ENCODE measurements at places on chromosomes 1 and 21.

GRCh38 chr1:230240446-230241086, 173.5 kb downstream of the GALNT2 start:
- no peak for DNase-seq

DNA sequence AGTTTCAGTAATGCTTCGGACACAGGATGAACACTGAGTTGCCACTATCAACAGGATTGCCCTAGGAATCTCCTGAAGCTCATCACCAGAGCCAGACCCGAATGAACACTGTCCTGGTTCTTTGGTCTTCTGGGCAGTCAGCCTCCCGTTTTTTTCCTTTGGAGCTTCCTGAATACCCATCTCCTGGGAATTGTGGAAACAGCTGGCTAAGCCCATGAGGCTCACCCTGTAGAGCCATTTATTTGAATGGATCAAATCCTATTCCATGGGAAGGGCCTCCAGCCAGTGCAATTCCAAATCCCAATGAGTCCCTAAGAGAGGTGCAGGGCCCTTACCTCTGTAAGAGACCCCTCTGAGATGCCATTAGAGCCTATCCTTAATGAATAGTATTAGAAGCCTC, 5.9 kb downstream of the RCSD1 start:
- no peak for DNase-seq

- no peak for DNase-seq
Measured at GRCh38 chr1:151828921-151829320, 2.7 kb downstream of the RORC start.

DNA sequence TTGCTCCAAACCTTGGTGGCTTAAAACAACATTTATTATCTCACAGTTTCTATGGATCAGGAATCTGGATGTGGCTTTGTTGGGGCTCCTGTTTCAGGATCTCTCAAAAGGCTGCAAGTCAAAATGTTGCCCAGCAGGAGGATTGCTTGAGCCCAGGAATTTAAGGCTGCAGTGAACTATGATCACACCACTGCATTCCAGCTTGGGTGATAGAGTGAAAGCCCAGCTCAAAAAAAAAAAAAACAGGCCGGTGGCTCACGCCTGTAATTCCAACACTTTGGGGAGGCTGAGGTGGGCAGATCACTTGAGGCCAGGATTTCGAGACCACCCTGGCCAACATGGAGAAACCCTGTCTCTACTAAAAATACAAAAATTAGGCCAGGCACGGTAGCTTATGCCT, 30.0 kb downstream of the BCAS2 start:
- no peak for DNase-seq

GRCh38 chr1:165284454-165284853, 72.1 kb downstream of the LMX1A start:
- no peak for DNase-seq

DNA sequence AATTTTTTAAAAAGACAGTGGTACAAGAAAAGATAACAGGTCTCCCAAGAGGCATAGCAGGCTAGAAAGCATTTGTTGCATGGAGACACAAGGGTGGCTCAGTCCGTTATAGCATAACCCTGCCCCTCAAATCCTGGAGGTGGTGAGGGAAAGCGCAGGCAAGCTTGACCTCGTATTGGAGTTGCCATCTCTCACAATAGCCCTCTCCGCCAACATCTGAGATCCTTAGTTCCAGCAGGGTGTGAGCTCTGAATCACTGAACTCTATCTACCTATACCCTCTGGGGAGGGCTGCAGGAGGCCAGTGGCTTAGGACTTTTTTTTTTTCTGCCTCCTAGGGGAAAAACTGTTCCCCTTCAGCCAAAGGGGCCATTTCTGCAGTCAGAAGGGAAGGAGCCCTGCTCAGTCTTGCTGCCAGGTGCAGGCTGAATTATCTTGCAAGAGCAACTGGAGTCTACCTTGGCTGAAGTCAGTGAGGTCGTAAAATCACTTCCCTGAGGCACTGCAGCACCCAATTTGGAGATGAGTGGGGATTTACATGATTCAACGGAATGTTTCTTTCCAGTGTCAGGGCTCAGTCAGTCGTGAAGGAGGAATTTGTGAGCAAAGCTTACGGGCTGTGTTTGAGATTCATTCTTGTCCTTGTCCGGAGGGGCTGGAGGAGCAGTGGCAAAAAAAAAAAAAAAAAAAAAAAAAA, 17.2 kb upstream of the C8A start:
- no peak for DNase-seq

DNA sequence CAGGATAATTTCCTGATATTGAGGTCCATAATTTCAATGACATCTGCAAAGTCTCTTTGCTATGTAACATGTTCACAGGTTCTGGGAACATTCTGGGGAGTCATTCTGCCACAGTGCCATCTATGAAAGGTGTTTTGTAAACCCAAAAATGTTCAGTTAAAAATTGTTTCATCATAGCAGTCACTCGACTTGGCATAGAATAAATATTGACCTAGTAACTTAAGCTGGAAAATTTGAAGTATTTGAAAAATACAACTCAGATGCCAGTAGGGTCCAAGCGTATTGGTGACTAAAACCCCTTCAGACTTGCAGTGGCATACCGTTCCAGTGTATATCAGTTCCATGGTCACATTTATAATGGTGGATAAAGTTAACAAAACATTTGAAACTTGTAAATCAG, 6.8 kb downstream of the DESI2 start:
- no peak for DNase-seq

DNA sequence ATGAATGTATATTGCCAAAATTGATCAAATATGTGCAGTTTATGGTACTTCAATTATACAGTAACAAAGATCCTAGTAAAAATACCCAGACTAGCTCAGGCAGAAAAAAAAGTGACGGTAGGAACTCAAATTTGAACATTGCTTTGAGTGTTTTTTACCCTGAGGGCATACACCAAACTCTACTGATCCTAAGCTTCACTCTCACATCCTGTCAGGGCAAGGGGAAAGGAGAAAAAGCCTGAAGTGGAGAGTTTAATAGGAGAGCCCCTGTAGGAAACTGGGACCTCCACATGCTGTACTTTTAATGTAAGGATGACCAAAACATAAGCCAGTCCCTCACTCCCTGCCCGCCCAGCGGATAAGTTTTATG, 59.8 kb upstream of the GNG12 start:
- no peak for DNase-seq

DNA sequence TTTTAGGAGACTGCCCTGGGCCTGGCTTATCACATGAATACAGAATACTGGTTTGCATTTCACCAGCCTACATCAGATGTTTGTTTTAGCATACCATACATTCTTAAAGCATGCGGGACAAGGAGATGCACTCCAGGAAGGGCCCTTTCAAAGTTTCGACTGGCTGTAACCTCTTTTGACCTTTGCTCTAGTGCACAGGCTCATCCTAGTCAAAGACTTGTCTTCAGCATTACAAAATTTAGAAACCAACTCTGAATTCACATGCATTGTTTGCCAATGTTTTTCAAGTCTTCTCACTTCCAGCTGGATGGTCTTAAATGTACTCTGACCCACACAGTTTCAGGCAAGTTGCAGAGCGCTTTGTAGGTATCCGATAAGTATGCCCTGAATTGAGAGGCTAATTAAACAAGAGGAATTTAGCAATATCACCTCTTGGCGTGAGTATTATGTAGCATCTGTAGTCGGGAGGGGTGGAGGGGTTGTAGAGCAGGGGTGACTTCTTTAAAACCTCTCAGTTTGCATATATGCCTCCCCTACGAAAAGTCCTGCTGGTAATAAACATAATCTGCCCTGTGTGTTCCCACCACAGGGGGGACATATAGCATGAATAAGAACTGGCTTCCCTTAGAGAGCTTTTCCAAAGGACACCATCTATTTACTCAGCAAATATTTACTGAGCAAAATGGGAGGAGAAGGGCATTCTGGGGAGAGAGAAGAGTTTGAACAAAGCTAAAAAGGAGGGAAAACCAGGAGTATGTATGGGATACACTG, 24.4 kb upstream of the AHCYL1 start:
- no peak for DNase-seq

- no peak for DNase-seq
Measured at GRCh38 chr1:20124456-20125057, 5.2 kb upstream of the PLA2G2D start.

GRCh38 chr1:227295609-227296008, 22.7 kb downstream of the CDC42BPA start:
- DNase-seq: no peak

DNA sequence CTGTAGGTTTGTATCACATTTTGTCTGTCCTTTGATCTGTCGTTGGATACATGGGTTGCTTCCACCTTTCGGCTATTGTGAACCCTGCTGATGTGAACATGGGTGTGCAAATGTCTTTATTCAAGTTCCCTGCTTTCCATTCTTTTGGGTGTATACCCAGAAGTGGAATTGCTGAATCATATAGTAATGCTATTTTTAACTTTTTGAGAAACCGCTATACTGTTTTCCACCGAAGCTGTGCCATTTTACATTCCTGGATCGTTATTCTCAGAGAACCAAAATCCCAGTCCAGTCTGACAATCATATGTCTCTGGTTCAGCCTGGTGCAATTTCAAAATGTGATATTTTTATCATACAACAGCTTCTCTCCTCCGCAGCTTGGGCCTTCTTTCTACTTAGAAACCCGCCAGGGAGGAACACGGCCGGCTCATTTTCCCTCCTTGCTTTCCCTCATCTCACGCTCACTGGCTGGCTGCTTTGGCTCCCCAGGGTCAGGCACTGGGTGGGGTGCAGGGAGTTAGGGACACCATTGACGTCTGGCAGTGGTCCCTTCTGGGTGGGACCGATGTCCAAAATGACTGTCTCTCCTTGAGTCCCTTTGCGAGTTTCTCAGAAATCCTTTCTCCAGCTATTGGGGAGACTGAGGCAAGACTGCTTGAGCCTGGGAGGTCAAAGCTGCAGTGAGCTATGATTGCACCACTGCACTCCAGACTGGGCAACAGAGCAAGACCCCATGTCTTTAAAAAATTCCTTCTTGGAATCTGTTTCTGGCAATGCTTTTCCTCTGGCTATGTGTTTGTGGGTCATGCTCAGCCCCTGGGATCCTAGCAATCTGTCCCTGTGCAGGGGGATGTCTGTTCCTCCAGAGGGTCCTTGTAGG, 73.5 kb upstream of the AKT3 start:
- DNase-seq: no peak

DNA sequence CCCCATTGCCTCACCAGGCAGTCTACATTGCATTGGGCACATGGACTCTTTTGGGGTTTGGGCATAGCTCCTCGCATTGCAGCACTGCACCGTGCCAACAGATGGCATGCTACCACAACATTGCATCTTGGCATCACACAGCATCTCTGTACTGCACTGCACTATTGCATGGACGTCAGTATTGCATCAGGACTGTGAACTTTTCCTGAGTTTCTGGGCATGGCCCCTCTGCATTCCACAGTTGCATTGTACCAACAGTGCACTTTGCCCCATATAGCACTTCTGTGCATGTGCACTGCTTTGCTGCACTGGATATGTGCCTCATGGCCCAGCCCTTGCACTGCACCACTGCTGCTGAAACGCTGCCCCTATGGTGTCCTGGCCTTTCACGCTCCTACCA, 9.6 kb downstream of the PTPRU start:
- DNase-seq: no peak

- no peak for DNase-seq
Measured at GRCh38 chr1:154154534-154155191, at the start of gene NUP210L. TSS of gene NUP210L (minus strand) at chr1:154155073.

DNA sequence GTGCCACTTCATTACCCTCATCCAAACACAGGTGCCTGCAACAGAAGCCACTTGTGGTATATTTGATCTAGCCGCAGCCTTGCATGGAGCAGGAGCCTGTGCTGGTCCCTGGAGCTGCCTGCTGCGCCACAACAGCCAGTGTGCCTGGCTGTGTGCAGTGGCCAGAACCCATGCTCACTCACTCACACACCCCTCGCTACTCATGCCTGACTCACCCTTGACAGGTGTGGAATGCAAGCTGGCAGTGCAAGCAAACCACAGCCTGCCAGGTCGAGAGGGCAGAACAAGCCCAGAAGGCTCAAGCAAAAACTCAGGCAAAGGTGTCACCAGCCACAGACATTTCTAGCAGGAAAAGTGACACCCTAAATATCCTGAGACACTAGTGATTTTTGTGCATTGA, 1510.9 kb downstream of the KCNT2 start:
- no peak for DNase-seq

DNA sequence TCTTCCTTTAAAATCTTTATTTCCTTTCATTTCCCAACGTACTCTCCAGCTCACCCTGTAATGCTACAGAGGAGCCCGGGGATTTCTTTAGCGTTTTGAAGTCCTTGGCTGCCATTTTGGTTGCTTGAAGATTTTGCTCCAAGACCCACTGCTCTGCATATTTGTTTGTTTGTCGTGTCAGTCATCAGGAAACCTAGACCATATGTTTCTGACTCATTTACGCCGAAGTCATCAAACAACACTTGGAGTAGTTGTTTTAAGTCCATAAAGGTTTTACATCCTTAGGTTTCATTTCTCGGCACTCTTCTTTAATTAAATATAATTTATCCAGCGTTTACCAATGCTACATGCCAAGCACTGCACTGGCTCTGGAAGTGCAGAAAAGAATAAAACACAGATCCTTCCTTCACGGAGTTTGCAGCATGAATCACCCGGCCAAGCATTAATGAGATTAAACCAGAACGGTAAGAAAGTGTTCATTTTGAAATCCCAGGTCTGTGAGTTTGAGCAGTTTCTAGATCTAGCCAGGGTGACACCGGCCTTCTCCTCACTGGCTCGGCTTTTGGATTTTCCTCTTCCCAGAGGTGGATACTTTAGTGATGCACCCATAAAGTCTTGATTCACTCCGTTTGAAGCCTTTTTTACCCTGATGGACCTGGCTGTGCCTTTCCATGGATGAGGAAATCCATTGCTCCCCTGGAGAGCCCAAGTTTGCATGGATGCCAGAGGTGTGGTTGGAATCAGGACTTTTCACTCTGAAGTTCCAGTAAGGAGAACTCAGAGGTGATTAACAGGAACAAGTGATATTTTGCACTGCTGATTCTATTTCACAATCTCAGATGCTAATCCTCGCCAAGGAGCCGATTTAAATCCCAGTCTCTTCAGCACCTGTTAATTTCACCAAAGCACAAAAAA, 109.3 kb downstream of the KAZN start:
- DNase-seq: no peak

All from activated CD4-positive, alpha-beta T cell treated with anti-CD3 and anti-CD28 coated beads, Interleukin-2, amount 10 ng/mL, durations not matched to agents 7 days and 5 days (primary cell).